ENCODE measurements at places on chromosomes 2 and 18.

GRCh38 chr2:183991968-183992367 is 606.4 kb upstream of the ZNF804A start:
- DNase-seq: no peak

- DNase-seq: no peak
These were observed 612 bp downstream of the DIPK1C start for GRCh38 chr18:74456349-74457042.

DNA sequence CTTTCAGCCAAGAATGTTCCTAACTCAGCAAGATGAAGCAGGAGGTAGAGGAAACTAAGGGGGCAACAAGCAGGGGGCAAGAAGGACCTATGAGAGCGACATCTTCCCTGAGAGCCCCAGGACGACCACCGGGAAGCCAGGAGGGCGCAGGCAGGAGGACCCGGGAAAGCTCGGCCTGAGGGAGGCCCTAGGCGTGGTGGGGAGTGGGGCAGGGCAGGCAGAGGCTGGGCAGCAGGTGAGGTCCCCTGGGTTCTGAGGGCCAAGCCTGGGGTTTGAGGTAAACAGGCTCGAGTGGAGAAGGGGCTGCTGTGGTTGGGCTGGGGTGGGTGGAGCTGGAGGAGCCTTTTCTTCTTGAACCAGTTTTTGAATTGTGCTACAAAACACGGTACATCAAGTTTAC is 1.3 kb upstream of the ALPI start:
- DNase-seq: no peak

GRCh38 chr2:6325616-6326015 is 540.1 kb downstream of the CMPK2 start:
- DNase-seq: no peak

DNA sequence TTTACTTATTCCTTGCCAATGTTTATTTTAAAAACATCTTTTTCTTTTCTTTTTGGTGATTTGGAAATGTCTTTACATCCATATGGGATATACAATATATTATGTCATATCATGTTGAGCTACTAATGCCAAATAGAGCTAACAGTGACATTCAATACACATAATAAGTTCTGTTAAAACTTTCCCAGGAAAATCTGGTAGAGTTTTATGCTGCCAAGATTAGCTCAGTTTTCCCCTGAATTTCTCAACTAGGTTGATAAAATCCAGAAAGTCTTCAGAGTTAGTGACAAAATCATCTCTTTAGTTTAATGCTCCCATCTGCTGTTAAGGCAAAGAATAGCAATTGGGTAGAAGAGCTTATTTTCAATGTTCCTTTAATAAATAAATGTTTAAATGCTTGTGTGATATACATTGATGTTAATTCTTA is 9.9 kb downstream of the COL3A1 start:
- DNase-seq: no peak

DNA sequence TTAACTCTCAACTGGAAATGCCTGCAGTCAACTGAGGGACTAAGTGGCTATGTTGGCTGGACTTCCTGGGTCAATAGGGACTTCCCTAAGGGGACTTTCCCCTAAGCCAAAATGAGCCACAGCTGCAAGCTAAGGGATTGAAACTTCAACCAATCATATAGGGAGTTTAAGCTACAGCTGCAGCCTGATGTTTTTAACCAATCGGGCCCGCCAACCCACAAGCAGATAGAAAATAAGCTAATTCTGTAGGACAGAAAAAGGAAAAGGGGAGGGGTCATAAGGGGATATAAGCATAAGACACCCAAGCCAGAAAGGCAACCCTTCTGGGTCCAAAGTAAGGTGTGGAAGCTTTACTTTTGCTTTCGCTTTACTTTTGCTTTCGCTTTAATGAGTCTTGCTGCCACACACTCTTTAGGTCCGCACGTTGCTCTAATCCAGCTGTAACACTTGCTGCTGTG is 927.5 kb downstream of the ERBB4 start:
- no peak for DNase-seq

DNA sequence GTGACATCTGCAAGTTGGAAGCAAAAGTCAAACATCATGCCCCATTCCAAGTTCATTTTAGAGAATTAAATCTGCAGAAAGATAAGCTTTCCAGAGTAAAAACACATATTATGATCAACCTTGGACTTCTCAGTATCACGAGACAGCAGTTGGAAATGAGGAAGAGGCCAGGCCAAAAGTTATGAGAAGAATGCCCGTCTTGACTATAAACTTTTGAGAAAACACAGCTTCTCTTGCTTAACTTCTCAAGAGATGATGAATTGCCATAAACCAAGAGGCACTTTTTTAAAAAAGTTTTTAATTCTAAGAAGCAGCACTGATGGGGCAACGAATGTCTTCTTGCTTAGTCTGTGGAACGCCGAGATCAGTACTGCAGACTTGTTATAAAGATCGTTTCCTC is 52.6 kb upstream of the NFU1 start:
- DNase-seq: no peak

DNA sequence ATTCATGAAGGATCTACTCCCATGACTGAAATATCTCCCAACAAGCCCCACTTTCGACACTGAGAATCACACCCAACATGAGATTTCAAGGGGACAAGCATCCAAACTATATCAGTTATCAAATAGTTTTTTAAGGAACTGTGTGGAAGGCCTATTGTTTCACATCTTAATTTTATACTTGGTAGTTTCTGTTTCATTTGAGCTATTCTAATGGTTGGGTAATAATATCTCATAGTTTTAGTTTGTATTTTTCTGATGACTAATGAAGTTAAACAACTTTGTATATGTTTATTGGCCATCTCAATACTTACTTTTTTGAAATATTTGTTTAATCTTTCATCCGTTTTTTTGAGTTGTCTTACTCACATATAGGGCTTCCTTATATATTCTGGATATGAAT is 135.0 kb downstream of the SCG2 start:
- no peak for DNase-seq

DNA sequence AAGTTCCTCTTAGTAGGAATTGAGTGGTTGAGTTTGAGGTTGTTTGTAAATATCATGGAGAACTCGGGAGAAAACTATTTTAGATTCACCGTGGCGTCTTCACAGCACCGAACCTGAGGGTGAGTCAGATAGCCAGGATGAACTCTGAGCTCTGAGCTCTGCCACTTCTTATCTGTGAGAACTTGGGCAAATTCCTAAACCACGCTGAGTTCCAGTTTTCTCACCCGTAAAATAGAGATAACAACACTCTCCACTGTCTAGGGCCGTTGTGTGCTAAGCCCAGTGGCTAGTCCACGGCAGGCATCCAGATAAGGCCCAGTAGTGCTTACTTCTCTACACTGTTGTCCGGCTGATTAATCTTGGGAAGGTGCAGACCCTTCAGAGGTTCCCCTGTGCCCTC is 7.0 kb downstream of the KIF5C start:
- DNase-seq: no peak

GRCh38 chr2:203690117-203690431 is 16.4 kb upstream of the CD28 start:
- DNase-seq: no peak

DNA sequence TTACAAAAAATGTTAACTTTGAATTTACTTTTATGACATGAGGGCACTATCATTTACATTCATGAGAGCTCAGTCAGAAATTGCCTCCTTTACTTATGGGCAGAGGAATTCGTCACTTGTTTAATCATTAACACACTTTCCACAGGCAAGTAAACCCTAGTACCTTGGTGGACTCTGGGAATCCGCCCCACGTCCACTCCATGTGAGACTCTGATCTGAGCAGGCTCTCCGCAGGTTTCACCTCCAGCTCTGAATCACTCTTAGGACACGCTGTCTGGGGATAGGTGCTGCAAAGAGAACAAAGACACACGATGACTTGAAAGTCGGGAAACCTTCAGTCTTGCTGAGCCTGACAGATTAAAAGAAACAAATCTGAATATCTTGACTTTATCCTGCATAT is 73.6 kb downstream of the LPIN2 start:
- no peak for DNase-seq
